ENCODE measurements at places on chromosomes 4 and X.

- no peak for DNase-seq
These were observed 93.8 kb downstream of the INPP4B start for GRCh38 chr4:142752202-142752786.

DNA sequence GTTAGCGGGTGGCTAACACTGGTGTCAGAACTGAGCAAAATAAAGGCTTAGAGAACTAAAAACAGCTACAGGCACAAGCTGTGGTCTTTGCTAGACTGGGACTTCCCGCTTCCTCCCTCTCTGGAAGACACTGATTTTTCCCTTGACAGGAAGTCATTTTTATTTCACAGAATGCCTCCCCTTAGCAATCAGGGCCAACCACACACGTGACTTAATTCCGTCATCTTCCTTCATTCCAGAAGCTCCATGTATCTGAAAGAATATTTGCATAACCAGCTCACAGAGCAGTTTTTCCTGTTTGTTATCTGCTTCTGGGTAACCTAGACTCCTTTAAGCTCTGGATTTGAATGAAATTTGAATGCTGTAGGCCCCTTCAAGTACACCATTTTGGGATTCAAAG lies 327.5 kb upstream of the FRG1 start:
- DNase-seq = no peak

- DNase-seq = peak; percentile 21
These were observed 351.6 kb downstream of the NLGN4X start for GRCh38 chrX:5876984-5877596.

- DNase-seq = no peak
These were observed 481.3 kb downstream of the NAF1 start for GRCh38 chr4:162685410-162685809.

DNA sequence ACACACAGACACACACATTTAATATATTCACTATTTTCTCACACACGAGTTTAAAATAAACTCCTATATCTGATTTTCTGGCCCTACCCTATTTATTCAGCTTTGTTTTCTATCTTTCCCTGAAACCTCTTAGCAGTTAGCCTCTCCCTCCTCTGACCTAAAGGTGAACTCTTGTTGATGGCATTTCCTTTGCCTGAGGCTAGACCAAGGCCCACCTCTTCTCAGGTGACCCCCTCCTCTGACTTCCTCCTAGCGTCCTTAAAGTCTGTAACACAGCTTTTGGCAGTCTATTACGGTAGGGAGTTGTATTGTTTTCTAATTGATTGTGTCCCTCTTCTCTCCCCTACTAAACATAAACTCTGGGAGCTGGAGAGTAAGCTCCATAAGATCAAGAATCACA lies 1.7 kb upstream of the SRPX2 start:
- DNase-seq = no peak

- peak; percentile 68 for DNase-seq
These were observed 27.3 kb downstream of the PRDX4 start for GRCh38 chrX:23694606-23695005.

- DNase-seq = no peak
These were observed 14.1 kb downstream of the XIAP start for GRCh38 chrX:123873956-123874355.

GRCh38 chr4:5746829-5747737 lies 36.1 kb downstream of the EVC start:
- DNase-seq = no peak

DNA sequence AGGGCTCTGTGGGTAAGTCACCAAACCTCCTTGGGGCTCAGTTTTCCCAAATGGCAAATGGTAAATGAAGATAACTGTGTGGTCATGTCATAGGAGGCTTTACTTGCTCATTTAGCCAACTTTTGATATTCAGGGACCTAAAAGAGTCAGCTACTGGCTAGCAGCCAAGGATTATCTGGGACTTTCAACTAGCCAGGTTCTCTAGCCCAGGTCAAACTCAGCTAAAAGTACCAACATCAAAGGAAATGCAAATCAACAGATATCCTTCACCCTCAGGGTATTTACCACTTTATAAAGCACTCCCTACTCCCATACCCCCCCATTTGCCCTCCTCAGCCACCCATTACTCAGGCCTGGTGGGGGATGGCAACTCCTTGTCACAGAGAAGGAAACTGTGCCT lies 7.5 kb downstream of the AMER1 start:
- DNase-seq = no peak

GRCh38 chrX:133364865-133365264 lies 50.4 kb downstream of the GPC4 start:
- no peak for DNase-seq

GRCh38 chrX:40809210-40809609 lies 73.9 kb upstream of the MED14 start:
- DNase-seq = no peak

GRCh38 chr4:105605493-105605892 lies 53.1 kb downstream of the ARHGEF38 start:
- no peak for DNase-seq
